ENCODE measurements at places on chromosomes 4 and X. TPM values are rescaled to one million over a fixed set of nuclear protein-coding genes. Genes with fewer than 3 reads are reported as not detected.

DNA sequence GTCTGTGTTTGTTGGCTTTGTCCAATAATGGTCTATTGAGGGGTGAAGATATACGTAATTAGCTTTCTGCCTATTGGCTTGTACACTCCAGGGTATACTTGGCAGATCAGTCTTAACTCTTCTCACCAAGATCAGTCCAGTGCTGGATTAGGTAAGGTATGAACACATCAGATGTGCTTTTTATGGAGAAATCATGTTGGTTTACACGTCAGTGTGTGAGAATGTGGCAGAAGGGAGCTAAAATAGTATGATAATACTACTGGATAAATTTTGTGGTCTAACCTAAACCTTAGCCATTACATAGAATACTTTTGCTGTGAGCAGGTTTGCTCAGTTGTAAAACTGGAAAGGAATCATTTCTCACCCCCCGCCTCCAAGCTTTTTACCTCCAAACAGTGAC is 4.2 kb downstream of the PDHA1 start:
- no peak for DNase-seq

DNA sequence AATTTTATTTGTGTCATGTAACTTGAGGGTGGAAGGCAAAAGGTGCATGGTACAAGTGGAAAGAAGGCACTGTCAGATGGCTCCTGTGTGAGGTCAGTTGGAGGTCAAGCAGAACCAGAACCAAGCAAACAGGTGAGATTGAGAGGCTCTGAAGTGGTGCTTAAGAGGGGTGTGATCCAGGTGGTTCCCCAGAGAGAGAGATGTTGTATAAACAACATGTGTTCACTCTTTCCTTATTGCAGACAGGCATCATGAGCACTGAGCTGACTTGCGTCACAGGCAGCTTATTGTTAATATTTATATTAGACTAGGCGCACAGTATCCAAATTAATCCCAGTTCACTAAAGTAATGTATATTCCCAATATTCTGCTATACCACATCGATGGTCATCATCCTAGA is 56.8 kb downstream of the CXCL13 start:
- DNase-seq, result no peak

DNA sequence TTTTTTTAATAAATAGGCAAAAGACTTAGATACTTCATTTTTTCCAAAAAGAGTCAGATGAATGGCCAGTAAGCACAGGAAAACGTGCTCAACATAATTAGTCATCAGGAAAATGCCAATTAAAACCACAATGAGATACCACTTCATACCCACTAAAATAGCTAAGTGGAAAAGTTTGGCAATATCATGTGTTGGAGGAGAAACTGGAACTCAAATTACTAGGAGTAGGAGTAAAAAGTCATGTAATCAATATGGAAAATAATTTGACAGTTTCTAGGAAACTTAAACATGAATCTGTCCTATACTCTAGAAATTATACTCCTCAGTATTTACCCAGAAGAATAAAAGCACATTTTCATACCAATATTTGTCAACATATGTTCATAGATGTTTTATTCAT is 449.8 kb downstream of the INPP4B start:
- no peak for DNase-seq

GRCh38 chrX:70338290-70338689 is 48.4 kb downstream of the KIF4A start:
- no peak for DNase-seq

DNA sequence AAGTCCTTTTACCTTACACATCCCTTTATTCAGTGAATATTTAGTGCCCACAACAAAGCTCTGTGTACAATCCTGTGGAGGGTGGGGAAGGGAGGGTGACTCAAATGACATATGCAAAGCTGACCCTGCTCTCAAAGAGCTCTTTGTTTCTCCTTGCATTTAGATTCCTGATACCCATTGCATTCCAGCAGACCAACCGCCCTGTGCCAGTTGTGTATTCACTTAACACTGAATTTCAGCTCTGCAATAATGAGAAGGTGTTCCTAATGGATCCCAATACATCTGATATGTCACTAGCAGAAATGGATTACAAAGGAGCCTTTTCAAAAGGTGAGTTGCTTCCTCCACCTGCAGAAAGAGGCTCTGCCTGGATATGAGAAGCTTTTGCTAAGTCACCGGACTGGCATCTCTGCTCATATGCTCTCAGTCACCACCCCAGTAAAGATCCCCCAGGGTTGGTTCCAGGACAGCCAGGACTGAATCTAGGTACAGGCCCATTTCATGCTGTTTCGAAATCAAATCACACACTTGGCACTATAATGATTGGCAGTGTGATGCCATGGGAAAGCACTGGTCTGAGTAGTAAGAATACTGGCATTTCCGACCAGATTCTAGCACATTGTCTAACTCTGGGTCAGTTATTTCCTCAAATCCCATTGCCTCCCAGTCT is 17.1 kb upstream of the ANXA3 start:
- no peak for DNase-seq

DNA sequence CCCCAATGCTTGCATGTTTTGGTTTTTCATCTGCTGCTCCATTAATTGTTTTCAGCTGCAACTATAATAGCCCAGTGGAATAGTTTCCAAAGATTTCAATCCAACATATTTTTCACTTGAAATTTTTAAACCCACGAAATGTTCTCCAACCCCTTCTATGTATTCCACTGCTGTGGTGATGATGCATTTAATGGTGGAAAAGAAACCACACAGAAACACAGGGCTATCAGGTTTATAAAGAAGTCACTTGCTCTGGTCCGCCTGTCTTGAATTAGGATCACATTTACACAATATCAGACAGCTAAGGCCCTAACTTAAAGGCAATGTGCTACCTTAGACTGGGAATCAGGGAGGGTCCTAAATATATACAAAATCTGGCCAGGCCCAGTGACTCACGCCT is 35.0 kb downstream of the OPHN1 start:
- no peak for DNase-seq

DNA sequence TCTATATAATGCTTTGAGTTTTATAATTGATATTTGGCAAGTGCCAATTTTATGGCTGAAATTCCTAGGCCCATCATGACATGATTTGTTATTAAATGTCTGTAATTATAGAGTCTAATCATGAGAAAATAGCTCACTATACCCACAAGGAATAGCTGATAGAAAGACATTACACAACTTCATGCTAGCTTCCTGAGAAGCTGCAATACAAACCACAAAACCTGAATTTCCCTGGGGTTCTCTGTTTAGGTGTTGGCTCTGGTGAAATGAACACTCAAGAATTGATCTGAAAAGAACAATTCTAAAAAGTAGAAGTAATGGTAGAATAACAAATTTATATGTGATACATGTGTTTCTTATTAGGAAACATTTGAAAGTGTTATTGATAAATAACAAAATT is 169.6 kb downstream of the GASK1B start:
- no peak for DNase-seq

- no peak for DNase-seq
These were observed 97.2 kb upstream of the ACSL4 start for GRCh38 chrX:109830157-109830703.

DNA sequence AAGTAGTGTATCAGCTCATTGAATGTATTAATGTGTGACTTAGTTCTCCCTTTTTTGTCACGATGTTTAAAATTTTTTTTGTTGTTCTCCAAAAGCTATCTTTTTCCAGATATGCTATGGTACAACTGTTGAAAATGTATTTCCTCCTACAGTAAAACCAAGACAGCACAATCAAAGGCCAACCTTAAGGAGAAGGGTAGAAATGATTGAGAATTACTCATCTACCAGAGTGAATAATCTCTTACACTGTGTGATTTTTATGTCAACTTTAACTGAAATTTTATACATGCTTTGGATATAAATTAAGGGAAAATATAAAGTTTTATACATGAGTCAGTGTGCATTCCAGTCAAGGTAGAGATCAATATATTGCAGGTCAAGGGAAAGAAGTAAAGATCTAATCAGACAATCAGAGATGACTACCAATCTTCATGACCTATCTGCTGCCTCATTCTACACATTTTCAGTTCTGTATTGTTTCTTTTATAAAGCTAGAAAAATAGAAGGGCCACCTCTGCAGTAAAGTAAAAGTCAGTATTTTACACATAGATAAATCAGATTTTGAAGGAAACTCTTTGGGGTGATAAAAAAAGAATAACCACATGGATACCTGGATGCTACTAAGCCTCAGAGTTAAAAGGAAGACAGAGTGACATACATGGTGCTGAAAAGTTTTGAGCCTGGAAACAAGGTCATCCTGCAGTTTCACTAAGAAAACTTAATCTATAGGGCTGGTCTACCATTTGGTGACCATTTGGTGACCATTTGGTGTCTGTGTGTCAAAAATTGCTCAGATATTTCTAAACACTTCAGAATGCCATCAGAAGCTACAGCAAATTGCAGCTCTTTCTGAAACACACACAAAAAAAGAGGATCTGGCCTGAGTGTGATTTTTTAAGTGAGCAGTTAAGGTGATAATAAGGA is 1.6 kb downstream of the FAM13A start:
- no peak for DNase-seq

UGT2B10 gene
- not detected for total RNA-seq

NPY2R gene
- not detected for total RNA-seq

SSX1 gene
- total RNA-seq, result not detected

TMEM175 gene
- total RNA-seq, result 10.2 TPM

SYTL5 gene
- total RNA-seq, result 0.17 TPM

ARHGEF6 gene
- total RNA-seq, result 0.36 TPM

CFAP299 gene
- not detected for total RNA-seq

MEPE gene
- not detected for total RNA-seq

PDGFRA gene
- total RNA-seq, result not detected

Data from epithelial cell of proximal tubule (primary cell).